WTC11 (cell line): ENCODE measurements at places on chromosomes 12 and 14. TPM values are rescaled to one million over a fixed set of nuclear protein-coding genes. Genes with fewer than 3 reads are reported as not detected.

The AICDA gene
- total RNA-seq, result 0.13 TPM in 1 of 3 replicates, not detected in the others

The GZMH gene
- not detected in 3 replicates for total RNA-seq

The METTL17 gene
- total RNA-seq, result 79.5 to 98.1 TPM (median 90.8 TPM) in 3 replicates

The VPS33A gene
- 34.1 to 37.6 TPM (median 35.3 TPM) in 3 replicates for total RNA-seq

The SLCO1C1 gene
- total RNA-seq, result not detected in 3 replicates
